ENCODE measurements at places on chromosomes 12 and 14.

DNA sequence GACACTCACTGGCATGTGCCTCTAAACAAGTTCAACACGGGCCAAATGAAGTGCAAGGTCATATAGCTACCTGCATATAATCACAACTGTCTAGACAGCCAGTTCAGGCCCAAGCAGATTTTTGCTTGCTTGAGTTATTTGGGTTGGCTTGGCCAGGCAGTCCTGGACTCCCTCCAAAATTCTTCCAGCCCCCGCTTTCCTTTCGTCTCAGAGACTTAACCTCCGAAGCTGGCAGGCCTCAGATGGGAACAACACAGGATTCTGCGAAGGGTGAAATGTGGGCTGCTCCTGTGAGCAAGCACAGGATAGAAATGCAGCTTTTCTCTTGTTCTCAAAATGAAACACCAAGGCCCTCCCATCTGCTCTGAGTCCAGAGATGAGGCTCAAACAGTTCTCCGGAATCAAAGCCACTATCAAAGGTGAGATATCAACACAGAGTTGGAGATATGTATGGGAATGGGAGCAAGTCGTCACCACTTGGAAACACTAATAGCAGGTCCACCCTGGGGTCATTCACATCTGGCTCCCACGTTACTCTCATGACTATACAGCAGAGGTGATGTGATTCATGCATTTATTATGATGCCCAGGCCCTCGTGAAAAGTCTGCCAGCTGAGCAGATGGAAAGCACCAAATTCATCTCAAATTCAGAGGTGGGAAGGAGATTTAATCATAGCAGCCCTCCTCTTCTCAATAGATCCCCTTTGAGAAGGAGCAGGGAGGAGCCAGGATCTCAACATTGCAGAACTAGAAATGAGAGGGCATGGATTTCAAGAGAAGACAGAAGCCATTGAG is 389.8 kb downstream of the NUAK1 start:
- no peak for DNase-seq

GRCh38 chr12:55893723-55894122 is 34.0 kb downstream of the PYM1 start:
- DNase-seq: no peak

DNA sequence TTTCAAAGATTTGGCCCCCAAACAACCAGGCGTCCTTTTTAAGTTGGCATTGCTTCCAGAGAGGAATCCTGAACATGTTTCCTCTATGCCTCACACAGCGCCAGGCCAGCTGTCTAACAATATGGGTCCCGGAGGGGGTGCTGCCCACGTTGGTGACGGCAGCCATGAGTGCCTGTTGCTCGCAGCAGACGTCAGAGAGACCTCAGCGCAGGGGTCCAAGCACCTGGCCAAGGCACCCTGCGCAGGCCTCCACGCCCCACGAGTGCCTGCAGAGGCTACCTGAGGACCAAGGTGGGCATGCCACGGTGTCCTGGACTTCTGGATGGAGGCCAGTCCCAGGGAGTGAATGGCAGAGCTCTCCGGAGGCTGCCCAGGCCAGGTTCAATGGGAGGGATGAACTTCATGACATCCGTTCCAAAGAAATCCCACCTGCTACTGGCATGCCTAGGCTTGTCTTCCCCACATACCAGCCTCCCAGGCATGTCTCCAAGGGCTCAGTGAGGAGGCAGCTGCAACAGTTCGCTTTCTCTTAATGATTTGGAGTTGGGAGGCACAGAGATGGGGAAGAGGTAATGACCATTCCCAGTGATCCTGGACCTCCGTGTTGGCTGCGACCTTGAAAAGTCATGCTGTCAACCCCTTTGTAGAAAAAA is 11.6 kb upstream of the FOXN3 start:
- no peak for DNase-seq

GRCh38 chr12:116266631-116267349 is 10.7 kb downstream of the MED13L start:
- DNase-seq: no peak

DNA sequence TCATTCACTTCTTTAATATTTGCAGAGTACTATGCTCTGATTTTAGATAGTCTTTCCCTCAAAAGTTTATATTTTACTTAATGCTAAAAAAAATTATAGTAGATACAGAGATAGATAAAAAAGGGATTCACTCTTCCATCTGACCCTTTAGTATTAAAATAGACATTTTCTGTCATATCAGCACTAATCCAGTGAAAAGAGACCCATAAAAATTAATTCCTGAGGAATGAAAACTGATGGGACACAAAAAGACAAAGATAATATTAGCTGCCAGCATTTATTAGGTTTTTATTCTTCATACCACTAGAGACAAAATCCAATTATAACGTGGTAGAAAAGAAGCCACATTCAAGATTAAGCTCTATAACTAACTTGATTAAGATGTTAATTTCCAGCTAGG is 45.3 kb downstream of the SOS2 start:
- DNase-seq: no peak

All from stimulated activated CD4-positive, alpha-beta T cell treated with anti-CD3 and anti-CD28 coated beads, Interleukin-1b, Interleukin-23, amount 100 ng/mL, for 4 hours (primary cell).